ENCODE measurements at places on chromosomes 4 and X. TPM values are rescaled to one million over a fixed set of nuclear protein-coding genes. Genes with fewer than 3 reads are reported as not detected.

DNA sequence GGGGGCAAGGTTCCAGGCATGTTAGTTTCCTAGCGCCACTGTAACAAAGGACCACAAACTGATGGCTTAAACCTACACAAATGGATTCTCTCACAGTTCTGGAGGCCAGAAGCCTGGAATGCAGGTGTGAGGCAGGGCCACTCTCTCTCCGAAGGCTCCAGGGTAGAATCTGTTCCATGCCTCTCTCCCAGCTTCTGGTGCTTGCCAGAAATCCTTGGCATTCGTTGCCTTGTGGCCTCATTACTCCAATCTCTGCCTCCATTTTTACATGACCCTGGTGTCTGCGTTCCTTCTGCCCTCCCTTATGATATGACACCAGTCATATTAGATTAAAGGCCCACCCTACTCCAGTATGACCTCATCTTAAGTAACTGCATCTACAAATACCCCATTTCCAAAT, 39.6 kb downstream of the CLDN34 start:
- H3K27me3 ChIP-seq, result no peaks in the 10 kb centered on the region
- H3K4me1 ChIP-seq, result peaks cover 16% of the 10 kb centered on the region
- no peak overlapping the region for H3K4me3 ChIP-seq
- DNase-seq, result no peak
- no peaks in the 10 kb centered on the region for H3K36me3 ChIP-seq

GRCh38 chrX:38750551-38750950, 50.7 kb upstream of the MID1IP1 start:
- H3K27me3 ChIP-seq, result no peaks in the 10 kb centered on the region
- H3K4me3 ChIP-seq, result no peak overlapping the region
- no peak overlapping the region for H3K27ac ChIP-seq
- no peaks in the 10 kb centered on the region for H3K36me3 ChIP-seq

GRCh38 chrX:4550018-4550417, 836.6 kb upstream of the PRKX start:
- no peak overlapping the region for H3K27ac ChIP-seq
- H3K36me3 ChIP-seq, result no peaks in the 10 kb centered on the region
- H3K4me3 ChIP-seq, result no peak overlapping the region
- no peak for DNase-seq
- no peaks in the 10 kb centered on the region for H3K4me1 ChIP-seq

- peaks cover 33% of the 10 kb centered on the region for H3K4me1 ChIP-seq
- no peak for DNase-seq
- H3K36me3 ChIP-seq, result peaks cover 20% of the 10 kb centered on the region
- H3K27ac ChIP-seq, result no peak overlapping the region
- no peak overlapping the region for H3K4me3 ChIP-seq
- H3K27me3 ChIP-seq, result no peaks in the 10 kb centered on the region
Observed at GRCh38 chr4:88610771-88611170, 18.5 kb downstream of the HERC3 start.

DNA sequence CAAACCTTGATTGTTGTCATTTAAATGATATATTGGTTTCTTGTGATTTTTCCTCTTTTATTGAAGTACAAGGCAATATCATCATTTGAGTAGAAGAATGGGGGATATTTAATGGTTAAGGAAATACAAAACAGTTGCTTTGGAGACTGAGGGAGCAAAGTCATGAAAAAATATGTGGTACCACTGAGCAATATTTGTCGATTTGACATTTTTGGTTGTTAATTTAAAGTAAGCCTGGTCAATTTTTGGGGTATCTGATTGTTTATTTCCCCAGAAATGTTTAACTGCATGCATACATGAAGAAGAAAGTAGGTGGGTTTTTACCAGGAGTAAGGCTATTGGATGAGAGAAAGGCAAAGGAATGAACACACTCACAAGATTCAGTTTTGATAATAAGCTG, 556.2 kb downstream of the TRAM1L1 start:
- no peak overlapping the region for H3K4me3 ChIP-seq
- H3K4me1 ChIP-seq, result no peaks in the 10 kb centered on the region
- no peaks in the 10 kb centered on the region for H3K36me3 ChIP-seq
- no peak for DNase-seq

DNA sequence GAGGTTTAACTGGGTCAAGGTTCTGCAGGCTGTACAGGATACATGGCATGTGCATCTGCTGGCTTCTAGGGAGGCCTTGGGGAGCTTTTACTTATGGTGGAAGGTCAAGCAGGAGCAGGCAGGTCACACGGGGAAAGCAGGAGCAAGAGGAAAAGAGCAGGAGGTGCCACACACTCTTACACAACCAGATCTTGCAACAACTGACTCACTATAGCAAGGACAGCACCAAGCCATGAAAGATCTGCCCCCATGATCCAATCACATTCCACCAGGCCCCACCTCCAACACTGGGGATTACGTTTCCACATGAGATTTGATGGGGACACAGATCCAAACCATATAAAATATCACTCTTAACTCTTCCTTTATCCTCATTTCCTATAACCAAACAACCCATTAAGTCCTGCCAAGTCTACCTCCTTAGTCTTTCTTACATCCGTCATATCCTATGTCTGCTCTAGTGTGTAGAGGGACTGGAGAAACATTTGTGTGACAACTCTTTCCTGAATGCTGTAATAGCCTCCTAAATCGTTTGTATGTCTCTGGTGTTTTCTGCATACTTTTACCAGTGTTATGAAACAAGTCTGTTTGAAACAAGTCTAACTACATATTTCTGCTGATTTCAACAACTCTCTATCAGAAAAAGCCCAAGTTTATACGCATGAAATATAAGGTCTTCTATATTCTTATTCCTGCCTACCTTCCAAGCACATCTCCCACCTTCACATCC, 8.3 kb upstream of the RAP2C start:
- H3K27ac ChIP-seq, result no peak overlapping the region
- peaks cover 3% of the 10 kb centered on the region for H3K27me3 ChIP-seq
- no peak for DNase-seq
- H3K4me3 ChIP-seq, result no peak overlapping the region
- H3K4me1 ChIP-seq, result no peaks in the 10 kb centered on the region

GRCh38 chr4:15327311-15328298, 100.2 kb upstream of the C1QTNF7 start:
- no peak for DNase-seq
- no peaks in the 10 kb centered on the region for H3K27me3 ChIP-seq
- H3K4me1 ChIP-seq, result no peaks in the 10 kb centered on the region
- no peaks in the 10 kb centered on the region for H3K36me3 ChIP-seq
- H3K4me3 ChIP-seq, result no peak overlapping the region

- no peaks in the 10 kb centered on the region for H3K36me3 ChIP-seq
- no peaks in the 10 kb centered on the region for H3K27me3 ChIP-seq
- peak; percentile 38 for DNase-seq
- peaks cover 24% of the 10 kb centered on the region for H3K4me1 ChIP-seq
- no peak overlapping the region for H3K4me3 ChIP-seq
Observed at GRCh38 chrX:115939070-115939469, 231.5 kb upstream of the AGTR2 start.

DNA sequence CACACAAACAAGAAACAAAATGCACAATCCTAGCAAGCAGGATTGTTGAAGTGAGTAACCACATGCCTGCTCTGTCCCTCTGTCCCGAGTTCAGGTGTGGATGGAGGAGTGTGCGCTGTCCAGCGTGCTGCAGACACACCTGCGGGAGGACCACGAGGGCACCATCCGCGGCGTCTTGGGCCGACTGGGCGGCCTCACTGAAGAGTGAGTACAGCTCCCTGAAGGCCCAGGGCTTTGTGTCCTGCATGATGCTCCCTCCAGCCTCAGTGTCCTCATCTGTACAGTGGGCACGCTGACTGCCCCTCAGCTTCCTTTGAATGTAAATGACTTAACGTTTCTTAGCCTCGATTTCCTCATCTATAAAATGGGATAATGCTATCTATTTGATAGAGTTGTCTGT, 82.5 kb downstream of the EVC start:
- H3K4me1 ChIP-seq, result no peaks in the 10 kb centered on the region
- no peak overlapping the region for H3K27ac ChIP-seq
- H3K27me3 ChIP-seq, result no peaks in the 10 kb centered on the region
- no peak overlapping the region for H3K4me3 ChIP-seq

DNA sequence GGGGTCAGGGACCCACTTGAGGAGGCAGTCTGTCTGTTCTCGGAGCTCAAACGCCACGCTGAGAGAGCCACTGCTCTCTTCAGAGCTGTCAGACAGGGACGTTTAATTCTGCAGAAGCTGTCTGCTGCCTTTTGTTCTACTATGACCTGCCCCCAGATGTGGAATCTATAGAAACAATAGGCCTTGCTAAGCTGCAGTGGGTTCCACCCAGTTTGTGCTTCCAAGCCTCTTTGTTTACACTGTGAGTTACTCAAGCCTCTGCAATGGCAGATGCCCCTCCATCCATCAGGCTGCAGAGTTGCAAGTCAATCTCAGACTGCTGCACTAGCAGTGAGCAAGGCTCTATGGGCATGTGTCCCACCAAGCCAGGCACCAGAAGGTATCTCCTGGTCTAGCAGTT, 158.1 kb downstream of the DTHD1 start:
- no peak for DNase-seq
- H3K27ac ChIP-seq, result no peak overlapping the region
- no peaks in the 10 kb centered on the region for H3K4me1 ChIP-seq

DNA sequence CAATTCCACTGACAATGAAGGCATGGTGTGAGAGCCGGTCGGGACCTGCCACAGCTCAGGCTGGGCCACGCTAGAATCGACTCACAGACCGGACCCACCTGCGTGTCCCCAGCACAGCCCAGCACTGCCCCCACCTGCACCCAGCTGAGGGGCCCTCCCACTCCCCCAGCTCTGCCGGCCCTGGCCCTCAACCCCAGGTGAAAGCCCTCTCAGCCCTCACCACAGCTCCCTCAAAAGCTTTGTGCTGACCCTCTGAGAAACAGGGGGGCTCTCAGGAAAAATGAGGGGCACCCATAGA, 25.1 kb downstream of the GAK start:
- no peaks in the 10 kb centered on the region for H3K4me1 ChIP-seq
- no peak overlapping the region for H3K4me3 ChIP-seq
- DNase-seq, result no peak
- H3K36me3 ChIP-seq, result peaks cover 44% of the 10 kb centered on the region

DNA sequence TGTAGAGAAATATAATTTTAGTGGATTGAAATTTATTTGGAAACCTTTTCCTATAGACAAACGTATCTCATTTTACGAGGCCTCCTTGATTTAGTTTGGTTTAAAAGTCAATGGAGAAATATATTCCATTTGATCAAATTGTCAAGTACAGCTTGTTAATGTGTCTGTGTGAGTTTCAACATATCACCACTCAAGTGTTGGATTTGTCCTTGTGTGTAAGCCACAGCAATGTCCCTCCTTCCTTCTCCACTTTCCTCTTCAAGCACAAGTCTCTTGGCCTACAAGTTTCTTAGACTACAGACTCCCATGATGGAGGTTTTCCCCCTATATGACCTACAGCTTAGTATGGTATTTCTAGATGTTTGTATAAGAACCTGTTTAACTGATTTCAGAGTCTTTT, 104.7 kb downstream of the SYNPO2 start:
- no peak overlapping the region for H3K4me3 ChIP-seq
- H3K4me1 ChIP-seq, result no peaks in the 10 kb centered on the region
- H3K36me3 ChIP-seq, result no peaks in the 10 kb centered on the region
- H3K27me3 ChIP-seq, result no peaks in the 10 kb centered on the region

DNA sequence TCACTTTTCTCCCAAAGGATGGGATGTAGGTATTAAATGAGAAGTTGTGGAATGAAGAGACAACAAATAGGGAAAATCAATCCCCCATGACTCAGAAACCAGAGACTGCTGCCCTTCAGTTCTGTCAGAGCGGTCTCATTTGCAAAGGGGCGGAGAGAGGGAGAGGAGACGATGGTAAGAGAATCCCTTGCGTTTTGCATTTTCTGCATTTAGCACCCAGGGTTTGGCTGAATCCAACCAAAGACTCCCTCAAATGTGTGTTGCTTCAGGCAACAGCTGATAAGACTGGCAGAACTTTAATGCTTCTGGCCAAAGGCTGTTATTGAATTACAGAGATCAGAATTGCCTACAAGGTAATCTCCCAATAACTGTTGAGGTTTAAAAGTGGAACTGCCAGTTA, 230.2 kb downstream of the EVC2 start:
- H3K36me3 ChIP-seq, result no peaks in the 10 kb centered on the region
- H3K27me3 ChIP-seq, result no peaks in the 10 kb centered on the region
- H3K4me3 ChIP-seq, result no peak overlapping the region

DNA sequence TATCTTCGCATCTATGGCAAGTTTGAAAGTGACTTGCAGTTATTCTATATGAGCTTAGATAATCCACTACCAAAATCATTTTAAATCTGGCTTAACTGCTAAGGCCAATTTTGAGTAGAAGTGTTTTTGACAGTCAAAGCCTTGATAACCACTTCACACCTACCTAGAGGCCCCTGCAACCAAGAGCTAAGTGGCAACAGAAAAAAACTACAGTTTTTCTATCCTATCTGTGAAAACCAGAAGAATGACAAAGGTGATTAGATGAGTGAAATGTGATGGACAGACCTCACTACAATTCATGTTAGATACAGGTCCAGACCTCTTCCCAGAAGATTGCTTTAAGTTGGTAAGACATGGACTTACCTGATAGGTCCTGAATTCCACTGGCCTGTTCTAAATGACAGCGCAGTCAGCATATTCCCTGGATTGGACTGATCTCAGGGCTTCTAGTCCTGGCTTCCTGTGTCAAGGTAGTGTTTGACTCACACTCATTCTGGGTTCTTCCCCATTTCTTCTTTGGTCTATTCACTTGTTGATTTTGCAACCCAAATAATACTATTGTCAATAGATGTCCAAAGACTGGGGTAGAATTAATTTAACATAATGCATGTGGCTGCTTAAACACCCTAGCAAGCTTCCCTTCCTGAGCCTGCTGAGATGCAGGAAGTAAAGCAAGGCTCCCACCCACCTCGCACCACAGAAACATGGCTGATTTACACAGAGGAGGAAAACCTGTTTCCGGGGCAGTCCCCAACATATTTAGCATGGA, 65.1 kb downstream of the PPP3CA start:
- peaks cover 4% of the 10 kb centered on the region for H3K36me3 ChIP-seq
- peaks cover 43% of the 10 kb centered on the region for H3K4me1 ChIP-seq
- peak overlapping the region; percentile 23 for H3K27ac ChIP-seq
- no peaks in the 10 kb centered on the region for H3K27me3 ChIP-seq
- peak; percentile 42 for DNase-seq

The SORCS2 gene
- not detected for total RNA-seq

The MEPE gene
- not detected for total RNA-seq

The BEX4 gene
- 19.8 TPM for total RNA-seq

The EDA gene
- 1.2 TPM for total RNA-seq

The PAK3 gene
- not detected for total RNA-seq

The NAP1L5 gene
- total RNA-seq, result 1.2 TPM

The RHOXF2B gene
- total RNA-seq, result not detected

The DGKQ gene
- 34.9 TPM for total RNA-seq

Measured in B cell (primary cell).